Cardiac septum (tissue), 1 donor: ENCODE measurements at places on chromosomes 5 and 9. TPM values are rescaled to one million over a fixed set of nuclear protein-coding genes. Genes with fewer than 3 reads are reported as not detected.

DNA sequence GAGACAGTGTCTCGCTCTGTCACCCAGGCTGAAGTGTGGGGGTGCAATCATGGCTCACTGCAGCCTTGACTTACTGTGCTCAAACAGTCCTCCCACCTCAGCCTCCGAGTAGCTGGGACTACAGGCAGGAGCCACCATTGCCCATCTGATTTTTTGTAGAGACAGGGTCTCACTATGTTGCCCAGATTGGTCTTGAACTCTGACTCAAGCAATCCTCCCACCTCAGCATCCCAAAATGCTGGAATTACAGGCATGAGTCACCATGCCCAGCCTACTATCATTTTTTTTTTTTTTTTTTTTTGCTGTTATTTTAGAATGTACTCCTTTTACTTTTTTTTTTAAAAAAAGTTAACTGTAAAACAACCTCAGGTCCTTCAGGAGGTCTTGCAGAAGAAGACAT, 449.0 kb downstream of the CCDC171 start:
- DNase-seq = no peak

GRCh38 chr9:121651008-121651294, 483 bp upstream of the DAB2IP start:
- DNase-seq = no peak

DNA sequence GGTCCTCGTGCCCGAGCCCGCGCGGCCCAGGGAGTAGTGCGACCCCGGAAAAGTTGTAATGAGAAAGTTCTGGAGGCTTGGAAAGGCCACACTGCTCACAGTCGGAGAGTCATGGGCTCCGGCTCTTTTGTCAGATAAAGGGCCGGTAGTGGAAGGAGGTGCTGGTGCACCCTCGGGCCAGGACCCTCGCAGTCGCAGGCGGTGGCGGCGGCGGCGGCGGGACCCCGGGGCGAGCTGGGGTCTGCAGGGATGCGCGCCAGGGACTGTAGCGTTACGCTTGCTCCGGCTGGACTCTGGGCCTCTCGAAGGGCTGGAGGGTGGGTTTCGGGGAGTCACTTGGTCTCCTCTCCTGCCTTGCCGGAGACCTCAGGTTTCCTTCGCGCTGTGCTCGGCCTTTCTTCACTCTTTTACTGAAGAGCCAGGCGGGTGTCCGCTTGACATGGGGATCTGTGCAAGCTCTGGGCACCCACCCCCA, 1.5 kb downstream of the RORB start:
- no peak for DNase-seq

DNA sequence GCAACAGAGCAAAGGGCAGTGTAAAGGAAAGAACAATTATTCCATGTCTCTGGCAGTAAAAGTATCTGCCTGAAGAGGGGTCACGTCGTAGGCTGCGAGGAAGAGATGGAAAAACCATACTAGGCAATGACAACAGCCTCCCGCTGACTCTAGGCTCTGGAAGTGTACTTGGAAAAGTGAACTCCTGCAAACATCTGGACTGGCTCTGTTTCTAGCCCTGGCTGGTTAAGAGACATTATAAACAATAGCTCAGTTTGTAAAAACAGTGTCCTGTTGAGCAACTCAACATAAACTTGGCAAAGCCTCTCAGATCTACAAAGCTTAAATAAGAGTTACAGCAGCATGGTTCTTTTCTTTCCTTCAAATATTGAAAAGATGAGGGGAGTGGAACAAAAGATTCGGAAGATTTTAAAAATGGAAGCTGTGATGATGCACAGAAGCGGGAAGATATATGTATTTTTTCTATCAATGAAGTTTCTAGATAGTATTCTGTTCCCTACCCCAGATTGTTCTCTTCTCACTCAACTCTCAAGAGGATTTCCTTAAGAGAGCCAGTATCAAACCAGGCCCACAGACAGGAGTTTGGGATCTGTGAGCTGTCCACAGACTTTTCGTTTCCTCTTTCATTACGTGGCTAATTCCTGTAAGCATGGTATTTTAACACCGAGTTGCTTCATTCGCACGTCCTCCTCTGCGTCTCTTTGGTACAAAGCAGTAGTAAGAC, 79.4 kb downstream of the SPTLC1 start:
- no peak for DNase-seq

DNA sequence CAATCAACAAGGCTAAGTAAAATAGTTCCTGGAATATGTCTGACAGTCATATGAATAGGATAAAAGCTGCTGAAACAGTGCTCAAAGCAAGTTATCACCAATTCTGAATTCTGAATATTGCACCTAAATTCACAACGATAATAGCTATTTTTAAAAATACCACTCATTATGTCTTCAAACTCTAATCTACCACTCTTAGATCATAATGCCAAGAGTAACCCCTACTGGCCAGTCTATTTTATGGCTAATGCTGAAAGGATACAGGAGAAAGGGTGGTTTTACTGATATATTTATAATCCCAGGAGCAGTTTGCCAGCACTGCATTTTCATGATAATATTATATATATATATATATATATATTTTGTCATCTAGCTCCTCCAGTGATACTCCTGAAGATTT, 232.8 kb downstream of the PDE4D start:
- DNase-seq = no peak

Gene GAPT
- total RNA-seq = 0.27 TPM

Gene ELOVL7
- 0.97 TPM for total RNA-seq

Gene ZNF618
- 1.7 TPM for total RNA-seq
